ENCODE measurements at places on chromosomes 16 and 17.

DNA sequence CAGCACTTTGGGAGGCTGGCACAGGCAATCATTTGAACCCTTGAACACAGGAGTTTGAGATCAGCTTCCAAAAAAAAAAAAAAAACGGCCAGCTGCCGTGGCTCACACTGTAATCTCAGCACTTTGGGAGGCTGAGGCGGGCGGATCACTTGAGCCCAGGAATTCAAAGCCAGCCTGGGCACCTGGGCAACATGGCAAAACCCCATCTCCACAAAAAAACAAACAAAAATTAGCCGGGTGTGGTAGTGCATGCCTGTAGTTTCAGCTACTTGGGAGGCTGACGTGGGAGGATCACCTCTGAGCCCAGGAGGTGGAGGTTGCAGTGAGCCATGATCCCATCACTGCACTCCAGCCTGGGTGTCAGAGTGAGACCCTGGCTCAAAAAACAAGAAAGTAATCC is 39.0 kb downstream of the GRB2 start:
- peaks cover 95% of the 10 kb centered on the region for H3K4me1 ChIP-seq
- no peak overlapping the region for H3K4me3 ChIP-seq
- no peaks in the 10 kb centered on the region for H3K27me3 ChIP-seq
- no peak for DNase-seq
- peak overlapping the region; percentile 84 for H3K27ac ChIP-seq

DNA sequence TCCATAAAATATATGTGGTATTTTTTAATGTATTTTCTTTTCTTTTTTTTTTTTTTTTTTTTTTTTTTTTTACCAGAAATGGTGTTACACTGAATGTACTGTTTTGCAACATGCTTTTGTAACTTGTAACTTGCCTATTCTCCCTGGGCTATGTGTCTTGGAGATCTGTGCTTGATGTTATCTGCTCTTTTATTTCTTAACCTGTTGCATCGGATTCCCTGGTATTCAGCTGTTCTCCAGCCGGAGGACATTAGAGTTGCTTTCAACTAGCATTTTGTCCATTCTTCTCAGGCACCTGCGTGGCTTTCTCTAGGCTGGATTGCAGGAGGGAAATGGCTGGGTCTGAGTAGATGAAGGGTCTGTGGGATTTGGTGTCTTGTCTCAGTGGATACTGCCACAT is 47.4 kb downstream of the KATNIP start:
- H3K4me3 ChIP-seq: no peak overlapping the region
- DNase-seq: no peak

- DNase-seq: no peak
- H3K36me3 ChIP-seq: no peaks in the 10 kb centered on the region
- peaks cover 6% of the 10 kb centered on the region for H3K27me3 ChIP-seq
Measured at GRCh38 chr16:20424129-20424866, 15.0 kb downstream of the ACSM5 start.

GRCh38 chr16:13630374-13630773 is 289.6 kb upstream of the ERCC4 start:
- H3K27ac ChIP-seq: no peak overlapping the region
- no peaks in the 10 kb centered on the region for H3K36me3 ChIP-seq
- no peak overlapping the region for H3K4me3 ChIP-seq
- peaks cover 3% of the 10 kb centered on the region for H3K27me3 ChIP-seq
- no peak for DNase-seq

DNA sequence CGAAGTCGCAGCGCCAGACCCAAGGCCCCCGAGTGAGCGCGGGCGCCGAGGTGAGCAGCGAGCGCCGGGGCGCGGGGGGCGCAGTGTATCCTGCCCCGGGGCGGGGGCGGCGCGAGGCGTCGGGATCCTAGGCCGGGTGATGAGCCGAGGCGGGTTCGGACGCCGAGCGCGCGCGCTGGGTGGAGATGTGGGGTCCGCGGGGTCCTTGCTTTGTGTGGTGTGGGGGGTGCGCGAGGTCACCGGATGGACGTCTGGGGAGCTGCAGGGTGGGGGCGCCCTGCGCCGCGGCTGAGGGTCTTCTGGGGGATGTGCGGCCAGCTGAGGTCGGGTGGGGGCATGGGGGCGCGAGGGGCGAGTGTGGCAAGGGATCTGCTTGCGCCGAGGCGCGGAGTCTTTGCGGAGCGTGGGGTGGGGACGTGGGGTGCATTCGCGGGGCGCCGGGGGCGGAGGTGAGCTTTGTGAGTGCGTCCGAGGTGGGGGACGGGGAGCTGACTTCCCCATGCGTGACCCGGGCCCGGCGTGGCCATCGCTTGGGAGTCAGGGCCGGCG is 560 bp downstream of the RAI1 start:
- peak overlapping the region; percentile 84 for H3K4me3 ChIP-seq
- peaks cover 20% of the 10 kb centered on the region for H3K36me3 ChIP-seq
- DNase-seq: no peak
- H3K27ac ChIP-seq: peak overlapping the region; percentile 90
- H3K4me1 ChIP-seq: peaks cover 41% of the 10 kb centered on the region

GRCh38 chr17:32445074-32445415 is 735 bp downstream of the PSMD11 start:
- peaks cover 52% of the 10 kb centered on the region for H3K36me3 ChIP-seq
- peak overlapping the region; percentile 87 for H3K27ac ChIP-seq
- DNase-seq: no peak

DNA sequence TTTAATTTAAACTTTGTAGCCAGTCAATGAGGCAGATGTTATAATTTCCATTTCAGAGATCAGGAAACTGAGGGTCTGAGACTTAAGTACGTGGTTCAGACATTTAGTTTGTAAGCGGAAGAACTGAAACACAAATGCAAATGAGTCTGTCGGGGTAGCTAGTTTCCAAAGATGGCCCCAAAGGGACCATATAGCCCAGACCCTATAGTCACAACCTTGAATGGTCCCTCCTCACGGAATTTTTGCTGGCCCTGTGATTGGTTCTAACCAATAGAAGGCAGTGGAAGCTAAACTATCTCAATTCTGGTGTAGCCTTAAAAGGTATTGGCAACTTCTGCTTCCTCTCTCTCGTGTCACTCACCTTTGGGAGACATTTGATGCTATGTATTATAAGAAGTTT is 7.5 kb upstream of the BCO1 start:
- no peak overlapping the region for H3K4me3 ChIP-seq
- DNase-seq: no peak
